ENCODE measurements at places on chromosomes 11 and 22.

DNA sequence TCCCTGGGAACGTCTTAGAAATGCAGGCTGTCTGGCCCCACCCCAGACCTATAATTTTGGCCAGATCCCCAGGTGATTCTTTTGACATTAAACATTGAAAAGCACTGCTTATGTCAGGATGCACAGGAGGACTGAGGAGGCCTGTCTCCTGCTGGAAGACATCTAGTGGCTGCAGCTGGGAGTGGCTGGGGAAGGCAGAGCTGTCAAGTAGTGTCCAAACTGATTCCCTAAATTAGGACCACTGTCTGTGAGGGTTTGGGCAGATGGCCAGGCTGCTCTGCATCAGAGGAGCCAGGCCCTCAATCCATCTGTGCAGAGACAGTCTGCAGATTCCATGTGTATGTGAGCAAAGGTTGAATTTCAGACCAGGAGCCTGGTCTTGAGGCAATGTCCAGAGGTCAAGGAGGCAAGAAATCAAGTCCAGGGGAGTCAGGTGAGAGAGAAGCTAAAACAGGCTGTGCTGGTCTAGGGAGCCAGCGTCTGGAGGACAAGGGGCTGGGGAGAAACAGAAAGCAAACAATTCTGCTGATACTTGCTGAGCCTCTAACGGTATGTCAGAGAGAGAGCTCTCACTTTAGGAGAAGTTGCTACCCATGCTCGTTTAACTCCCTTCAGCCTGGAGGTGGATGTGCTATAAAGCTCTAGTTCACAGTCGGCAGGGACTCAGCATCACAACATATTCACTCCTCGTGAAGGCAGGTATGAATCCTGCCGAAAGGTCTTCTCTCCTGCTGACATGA is 15.3 kb upstream of the SYTL2 start:
- DNase-seq, result peak; percentile 25

GRCh38 chr11:89205378-89205777 is 27.7 kb downstream of the TYR start:
- peak; percentile 2 for DNase-seq

DNA sequence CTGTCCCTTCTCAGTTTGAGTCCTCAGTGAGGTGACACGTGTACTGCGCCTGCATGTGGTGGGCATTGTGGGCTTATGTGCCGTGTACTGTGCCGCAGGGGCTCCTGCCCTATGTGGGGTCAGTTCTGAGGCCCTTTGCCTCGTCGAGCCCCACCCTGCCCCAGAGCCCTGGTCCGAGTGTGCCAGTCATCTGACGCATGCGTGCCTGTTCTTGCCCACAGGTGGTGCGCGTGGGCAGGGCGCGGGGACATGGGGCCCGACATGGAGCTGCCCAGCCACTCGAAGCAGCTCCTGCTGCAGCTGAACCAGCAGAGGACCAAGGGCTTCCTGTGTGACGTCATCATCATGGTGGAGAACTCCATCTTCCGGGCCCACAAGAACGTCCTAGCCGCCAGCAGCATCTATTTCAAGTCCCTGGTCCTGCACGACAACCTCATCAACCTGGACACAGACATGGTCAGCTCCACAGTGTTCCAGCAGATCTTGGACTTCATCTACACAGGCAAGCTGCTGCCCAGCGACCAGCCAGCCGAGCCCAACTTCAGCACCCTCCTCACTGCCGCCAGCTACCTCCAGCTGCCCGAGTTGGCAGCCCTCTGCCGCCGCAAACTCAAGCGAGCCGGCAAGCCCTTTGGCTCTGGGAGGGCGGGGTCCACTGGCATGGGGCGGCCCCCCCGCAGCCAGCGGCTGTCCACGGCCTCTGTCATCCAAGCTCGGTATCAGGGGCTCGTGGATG is 22.3 kb upstream of the TMEM191C start:
- no peak for DNase-seq

DNA sequence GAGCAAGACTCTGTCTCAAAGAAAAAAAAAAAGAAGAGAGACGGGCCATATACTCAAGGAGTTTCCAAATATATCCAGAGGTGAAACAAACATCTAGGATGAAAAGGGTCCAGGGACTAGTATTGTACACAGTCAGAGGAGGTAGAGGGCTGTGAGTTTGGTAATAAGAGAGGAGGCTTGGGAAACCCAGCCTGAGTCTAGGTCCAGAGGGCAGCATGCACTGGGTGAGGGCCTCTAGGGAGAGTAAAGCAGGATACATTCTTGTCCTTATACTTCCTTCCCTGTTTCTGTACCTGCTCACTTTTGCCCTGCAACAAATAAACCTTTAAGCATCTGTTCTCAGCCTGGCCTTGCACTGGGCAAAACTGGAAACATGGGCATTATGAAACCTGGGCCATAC is 31.5 kb downstream of the STIM1 start:
- DNase-seq, result no peak

DNA sequence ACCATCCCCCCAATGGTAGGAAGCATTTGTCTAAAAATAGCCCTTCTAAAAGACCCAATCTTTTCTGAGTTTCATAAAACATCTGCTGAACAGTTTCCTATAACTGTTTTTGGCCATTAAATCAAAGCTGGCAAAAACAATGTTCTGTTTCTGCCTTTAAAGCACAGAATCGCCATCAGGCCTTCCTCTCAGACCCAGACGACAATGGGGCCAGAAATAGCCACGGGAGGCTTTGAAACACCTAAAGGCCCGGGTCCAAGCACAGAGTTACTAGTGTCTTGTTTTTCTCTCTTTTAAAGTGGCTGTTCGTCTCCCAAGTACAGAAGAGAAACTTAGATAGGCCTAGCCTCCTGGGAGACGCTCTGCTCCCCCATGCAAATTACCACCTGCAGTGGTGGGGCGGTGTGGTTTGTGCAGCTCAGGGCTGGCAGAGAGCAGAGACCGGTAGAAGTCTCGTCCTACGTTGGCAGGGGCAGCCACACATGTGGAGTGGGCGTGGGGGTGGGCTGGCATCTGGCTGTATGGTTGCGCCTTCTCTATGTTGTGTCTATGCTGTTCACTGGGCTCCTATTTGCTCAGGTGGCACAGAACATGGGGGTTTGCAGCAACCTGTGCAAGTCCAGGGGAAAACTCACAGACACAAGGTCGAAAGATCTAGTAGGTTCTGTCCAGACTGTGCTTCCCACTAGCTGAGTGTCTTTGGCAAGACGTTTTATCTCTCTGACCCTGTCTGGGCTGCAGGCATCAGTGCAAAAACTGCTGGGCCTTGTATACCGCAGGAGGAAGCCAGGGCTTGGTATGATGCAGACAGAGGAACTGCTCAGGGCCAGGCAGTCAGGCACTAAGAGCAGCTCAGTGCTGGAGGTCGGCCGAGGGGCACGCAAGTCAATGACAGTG is 23.6 kb upstream of the ETS1 start:
- no peak for DNase-seq

- no peak for DNase-seq
Observed at GRCh38 chr11:17445240-17445795, 31.3 kb downstream of the ABCC8 start.

GRCh38 chr11:75023446-75024067 is 34.8 kb downstream of the NEU3 start:
- no peak for DNase-seq

- no peak for DNase-seq
Observed at GRCh38 chr11:8019314-8020243, 32.4 kb downstream of the EIF3F start.

DNA sequence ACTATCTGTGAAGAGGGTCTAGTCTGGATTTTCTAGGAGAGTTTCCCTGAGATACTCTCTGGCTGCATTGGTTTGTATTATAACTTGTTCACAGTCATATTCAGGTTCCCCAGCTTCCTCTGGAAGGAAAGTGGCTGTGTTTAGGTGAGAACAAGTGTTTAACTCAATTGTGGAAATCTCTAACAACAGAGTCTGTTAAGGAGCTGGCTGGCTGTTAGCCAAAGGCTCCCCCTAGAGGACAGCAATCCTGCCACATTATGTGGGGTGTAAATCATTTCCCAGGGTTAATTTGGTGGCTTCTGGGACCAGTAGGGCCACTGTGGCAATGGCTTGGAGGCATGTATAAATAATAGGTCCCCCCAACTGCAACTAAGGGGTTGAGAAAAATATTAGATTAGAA is 18.4 kb downstream of the MS4A6E start:
- DNase-seq, result peak; percentile 17

DNA sequence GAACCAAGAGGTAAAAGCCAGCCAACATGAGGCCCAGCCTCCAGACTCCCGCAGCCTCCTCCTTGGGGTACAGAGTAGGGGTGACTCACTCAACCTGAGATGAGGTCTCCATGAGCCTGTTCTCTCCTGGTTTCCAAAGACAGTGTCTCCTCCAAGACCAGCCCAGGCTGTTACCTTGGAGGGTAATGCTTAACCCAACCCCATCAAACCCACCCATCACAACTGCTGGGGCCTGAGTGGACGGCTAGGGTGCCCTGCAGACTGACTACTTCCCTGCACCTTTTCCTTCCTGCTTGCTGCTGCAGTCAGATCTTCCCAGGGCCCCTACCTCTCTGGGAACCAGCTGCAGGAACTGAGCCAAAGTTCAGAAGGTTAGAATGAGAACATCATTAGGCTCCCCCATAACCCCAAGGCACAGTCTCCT is 5.1 kb upstream of the NOL12 start:
- no peak for DNase-seq

GRCh38 chr22:40376149-40376548 is 5.8 kb downstream of the SGSM3 start:
- no peak for DNase-seq

DNA sequence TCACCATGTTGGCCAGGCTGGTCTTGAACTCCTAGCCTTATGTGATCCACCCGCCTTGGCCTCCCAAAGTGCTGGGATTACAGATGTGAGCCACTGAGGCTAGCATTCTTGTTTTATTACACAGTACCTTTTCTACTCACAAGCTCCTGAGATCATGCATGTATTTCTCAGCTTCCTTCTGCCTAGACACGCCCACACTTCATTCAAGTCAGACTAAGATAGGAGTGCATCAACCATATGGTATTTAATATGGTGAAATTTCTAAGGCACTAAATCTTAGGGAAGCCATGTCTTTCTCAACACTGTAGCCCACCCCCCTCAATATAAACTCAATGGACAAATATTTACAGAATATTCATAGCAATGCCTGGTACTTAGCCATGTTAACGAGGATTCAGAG is 62.1 kb downstream of the SLC25A17 start:
- DNase-seq, result no peak

DNA sequence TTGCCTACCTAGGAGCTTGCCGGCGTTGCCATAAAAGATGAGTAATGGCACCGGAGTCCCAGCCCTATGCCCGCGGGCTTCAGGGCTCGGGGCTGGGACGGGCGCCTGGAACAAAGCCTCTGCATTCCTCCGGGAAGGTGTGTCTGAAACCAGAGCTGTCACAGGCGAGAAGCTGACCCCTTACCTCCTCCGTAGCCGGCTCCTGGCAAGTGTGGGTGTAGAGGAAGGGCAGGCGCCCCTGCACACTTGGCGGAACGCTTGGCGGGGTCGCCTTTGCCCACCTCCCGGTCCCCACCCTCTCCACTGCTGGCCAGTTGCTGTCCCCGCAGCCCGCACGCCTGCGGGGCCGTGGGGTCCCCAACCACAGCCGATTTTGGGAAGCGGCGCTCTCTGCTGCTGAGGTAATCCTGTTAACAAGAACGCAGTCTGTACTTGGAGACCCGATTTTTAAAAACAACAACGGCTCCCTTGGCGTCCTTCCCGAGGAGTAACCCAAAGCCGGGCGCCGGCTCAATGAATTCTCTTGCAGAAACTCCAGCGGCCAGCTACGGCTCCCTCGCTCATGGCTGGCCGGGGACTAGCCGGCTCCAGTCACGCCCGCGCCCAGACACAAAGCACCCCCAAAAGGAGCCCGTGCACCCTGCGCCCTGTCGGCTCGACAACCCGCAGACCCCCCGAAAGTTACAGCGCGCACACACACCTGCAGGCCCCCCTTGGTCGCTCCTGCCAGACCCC is 89.2 kb downstream of the PLEKHA7 start:
- DNase-seq, result peak; percentile 47

DNA sequence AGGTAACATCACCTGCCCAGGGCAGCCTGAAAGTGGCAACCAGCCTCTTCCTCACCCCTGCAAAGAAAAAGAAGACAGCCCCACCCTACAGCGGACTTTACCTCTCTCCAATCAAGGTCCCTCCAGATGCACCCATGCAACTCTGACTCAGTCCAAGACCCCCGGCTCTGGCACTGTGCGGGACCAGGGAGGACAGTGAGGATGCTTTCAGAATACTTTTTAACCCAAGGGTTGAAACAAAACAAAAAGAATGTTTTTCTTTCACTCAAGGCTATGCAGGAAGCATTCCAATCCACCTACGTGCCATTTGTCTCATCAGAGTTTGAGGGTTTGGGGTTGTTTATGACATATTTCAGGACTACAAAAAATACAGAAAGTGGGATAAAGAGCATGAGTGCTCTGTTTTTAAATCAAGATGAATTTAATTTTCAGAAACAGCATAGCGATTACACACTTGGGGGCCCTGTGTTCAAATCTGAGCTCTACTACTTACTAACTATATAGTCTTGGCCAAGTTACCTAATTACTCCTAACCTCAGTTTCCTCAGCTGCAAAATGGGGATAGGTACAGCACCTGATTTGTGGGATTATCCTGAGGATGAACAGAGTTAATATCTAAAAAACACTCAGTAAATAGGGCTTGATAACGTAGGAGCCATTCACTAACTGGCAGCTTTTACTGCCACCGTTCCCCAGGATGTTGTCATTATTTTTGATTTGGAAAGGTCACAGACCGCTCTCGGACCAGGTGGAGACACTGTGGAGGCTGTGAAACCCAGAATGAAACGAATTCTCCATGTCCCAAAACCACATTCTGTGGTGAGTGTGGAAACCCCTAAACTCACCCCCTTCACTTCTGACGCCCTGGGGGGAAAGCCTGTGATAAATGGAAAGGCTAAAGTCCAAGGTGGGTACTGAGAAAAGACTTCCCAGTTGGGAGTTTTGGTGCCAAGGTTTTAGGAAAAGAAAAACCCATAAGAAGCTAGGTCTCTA is 5.6 kb downstream of the PLAAT3 start:
- peak; percentile 61 for DNase-seq

DNA sequence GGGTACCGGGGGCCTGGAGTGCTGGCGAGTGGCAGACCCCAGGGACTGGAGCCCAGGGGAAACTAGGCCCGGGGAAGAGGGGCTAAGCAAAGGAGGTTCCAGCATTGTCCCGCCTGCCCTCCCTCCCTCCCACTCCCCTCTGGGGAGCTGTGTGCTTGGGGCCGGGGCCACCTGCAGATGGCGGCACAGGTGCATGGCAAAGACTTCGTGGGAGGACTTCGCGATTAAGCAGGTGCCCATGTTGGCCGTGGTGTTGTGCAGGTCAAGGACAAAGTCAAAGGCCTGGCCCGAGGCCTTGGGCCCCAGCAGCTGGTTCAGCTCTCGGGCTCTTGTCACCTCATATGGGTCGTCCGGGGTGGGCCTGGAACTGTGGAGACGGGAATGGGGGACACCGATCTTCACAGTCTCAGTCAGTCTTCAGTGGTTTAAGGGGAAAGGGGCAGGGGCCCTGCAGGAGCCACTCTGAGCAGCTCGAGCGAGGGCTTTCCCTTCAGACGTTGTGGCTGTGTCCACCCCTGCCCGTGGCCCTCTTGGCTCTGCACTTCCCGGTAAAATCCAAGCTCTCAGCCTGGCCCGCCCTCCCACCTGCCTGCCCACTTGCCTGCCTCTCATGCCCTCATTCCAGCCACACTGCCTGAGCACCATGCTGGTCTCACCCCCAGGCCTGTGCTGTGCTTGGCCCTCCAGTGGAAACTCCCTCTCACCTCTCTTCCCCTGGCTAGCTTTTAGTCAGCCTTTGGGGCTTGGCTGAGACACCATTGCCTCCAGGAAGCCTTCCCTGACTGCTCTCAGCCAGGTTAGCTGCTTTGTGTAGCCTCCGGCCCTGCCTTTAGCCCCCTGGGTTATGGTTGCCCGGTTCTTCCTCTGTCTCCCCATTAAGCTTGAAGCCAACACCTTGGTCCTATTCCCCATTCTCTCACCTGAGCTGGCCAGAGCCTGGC is 4.7 kb downstream of the ACY3 start:
- DNase-seq, result no peak

GRCh38 chr22:18056161-18056666 is 21.6 kb upstream of the PEX26 start:
- no peak for DNase-seq

Data from ACHN (cell line).